ENCODE measurements at places on chromosomes 2 and 18.

DNA sequence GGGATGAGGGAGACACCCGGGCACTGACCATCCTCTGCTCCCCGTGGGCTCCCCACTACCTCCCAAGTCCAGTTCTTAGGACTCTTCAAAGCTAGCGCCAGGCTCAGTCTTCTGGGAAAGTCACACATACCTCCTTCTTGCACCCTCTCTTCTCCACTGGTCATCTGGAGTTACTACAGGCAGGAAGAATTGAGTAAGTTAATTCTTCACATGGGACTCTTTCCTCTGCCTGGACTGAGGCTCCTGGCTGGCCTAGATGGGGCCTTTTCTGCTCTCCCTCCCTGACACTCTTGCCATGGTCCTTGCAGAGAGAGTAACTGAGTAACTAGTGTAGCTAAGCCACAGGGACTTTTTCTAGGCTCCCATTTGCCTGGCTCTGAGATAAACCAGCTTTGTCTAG, 96.5 kb upstream of the CELF4 start:
- no peak for DNase-seq

- no peak for DNase-seq
Measured at GRCh38 chr2:188028739-188029138, 262.9 kb upstream of the GULP1 start.

DNA sequence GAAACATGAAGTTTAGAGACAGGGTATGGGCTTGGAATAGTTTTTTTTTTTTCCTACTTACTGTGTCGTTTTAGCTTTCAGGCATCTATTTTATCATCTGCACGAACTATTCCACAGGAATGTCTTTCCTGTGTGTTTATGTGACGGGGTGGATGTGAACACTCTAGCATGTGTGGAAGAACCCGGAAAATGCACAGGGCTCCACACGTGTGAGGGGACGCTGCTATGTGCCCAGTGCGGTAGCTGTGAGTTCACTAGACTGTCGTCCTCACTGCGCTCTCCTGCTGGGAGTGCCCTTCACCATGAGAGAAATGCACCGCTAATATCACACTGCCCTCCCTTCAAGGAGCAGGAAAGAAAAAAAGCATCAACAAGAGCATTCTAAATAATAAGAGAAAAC, 250.8 kb upstream of the PXDN start:
- DNase-seq = no peak

DNA sequence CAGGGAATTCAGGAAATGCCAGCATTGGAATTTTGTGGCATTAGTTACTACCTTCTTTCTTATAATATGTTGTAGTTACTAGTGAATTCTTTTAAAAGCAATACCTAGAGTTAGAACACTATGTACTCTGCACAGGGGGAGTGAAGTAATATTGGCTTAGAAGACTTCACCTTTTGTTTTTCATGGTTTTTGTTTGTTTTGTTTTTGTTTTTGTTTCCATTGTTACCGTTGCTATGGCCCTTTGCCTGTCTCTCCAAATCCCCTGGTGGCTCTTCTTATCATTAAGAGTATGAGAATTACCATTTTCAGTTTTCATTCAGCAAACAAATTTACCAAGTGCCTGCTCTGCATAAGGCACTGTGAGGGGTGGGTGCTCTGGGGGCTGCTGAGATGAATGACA, 160.1 kb downstream of the HAUS1 start:
- DNase-seq = no peak

GRCh38 chr2:191023235-191023679, 9.3 kb upstream of the STAT1 start:
- DNase-seq = no peak
